CD4-positive, alpha-beta memory T cell (primary cell): ENCODE measurements at places on chromosomes 1 and 21. TPM values are rescaled to one million over a fixed set of nuclear protein-coding genes. Genes with fewer than 3 reads are reported as not detected.
A peak's percentile ranks its signal among the peaks of the same experiment; 100 is the strongest.

- peak; percentile 54 for DNase-seq
Measured at GRCh38 chr1:247487057-247487456, 29.2 kb upstream of the OR2B11 start.

DNA sequence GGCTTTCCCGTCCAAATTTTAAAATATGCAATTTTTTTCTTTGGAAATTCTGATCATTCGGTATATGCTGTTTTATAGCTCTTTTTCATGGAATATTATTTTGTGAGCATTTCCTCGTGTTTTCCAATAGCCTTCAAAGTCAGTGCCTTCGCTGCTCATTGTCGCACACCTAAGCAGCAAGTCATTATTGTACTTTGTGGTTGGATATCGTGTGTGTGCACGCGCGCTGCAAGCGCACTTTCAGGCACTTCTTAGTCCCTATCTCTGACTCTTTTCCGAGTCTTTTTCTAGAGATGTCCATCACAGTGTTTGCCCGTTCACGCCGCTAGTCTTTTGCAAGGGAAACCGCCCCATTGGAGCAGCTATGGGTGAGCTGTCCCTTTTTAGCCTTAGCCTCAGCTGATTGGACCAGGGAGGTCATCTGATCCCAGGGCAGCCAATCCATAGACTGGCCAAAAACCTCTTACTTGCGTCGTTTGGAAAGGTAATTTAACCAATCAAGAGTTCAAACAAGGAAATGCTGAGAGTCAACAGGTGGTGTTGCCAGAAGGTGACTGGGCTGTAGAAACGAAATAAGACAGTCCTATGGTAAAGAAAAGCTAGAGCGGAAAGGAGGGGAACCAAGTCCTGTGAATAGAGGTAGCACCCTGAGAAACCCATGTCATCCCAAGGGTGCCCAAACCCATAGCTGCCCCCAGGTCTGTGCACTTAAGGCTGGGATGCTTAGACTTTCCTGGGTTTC is 710 bp upstream of the HYI start:
- peak; percentile 75 for DNase-seq

GRCh38 chr1:82867781-82868180 is 1067.0 kb downstream of the ADGRL2 start:
- no peak for DNase-seq

DNA sequence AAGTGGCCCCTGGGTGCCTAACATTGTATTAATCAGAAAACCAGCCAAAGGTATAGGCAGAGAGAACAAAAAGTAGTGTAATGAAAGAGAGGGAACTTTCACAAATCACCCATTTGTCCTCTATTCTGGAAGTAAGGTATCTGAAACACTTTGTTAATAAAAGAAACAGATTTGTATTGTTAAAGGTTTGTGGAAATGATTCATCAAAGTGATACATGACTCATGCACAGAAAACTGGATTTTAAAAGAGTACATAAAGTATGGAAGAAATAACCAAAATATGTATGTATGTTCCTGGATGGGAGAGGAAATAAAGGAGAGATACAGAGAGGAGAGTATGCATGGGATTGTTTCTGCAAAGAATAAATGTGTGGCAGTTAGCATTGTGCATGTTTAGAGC is 126.8 kb downstream of the RGS21 start:
- no peak for DNase-seq

- DNase-seq, result no peak
Measured at GRCh38 chr1:175225805-175226129, 33.2 kb upstream of the KIAA0040 start.

DNA sequence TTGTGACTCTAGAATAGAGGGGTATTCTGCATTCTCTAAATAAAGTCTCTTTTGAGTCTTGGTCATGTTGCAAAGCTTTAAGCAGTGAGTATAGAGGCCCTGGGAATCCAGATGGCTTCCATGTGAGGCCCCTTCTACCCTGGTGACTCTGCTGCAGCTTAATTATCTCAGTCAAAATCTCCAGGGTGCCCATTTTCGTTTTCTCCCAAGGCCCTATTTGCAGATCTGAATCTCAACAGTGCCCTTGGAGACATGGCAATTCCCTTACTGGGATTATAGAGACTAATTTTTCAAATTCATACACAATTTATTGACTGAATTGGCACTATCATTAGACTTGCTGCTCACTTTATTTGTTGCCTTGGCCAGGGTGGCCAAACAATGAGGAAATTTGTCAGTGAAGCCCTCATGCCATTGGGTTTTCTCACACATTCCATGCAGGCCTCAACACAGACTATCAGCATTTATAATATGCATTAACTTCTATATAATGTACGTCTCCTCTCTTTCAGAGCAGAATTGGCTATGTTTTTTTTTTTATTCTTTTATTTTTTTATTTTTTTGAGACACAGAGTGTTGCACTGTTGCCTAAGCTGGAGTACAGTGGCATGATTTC is 35.1 kb downstream of the PROX1 start:
- no peak for DNase-seq

- no peak for DNase-seq
Measured at GRCh38 chr1:2001773-2002411, 1.7 kb downstream of the CFAP74 start.

- peak; percentile 31 for DNase-seq
Measured at GRCh38 chr1:25501235-25502058, 42.0 kb upstream of the LDLRAP1 start.

DNA sequence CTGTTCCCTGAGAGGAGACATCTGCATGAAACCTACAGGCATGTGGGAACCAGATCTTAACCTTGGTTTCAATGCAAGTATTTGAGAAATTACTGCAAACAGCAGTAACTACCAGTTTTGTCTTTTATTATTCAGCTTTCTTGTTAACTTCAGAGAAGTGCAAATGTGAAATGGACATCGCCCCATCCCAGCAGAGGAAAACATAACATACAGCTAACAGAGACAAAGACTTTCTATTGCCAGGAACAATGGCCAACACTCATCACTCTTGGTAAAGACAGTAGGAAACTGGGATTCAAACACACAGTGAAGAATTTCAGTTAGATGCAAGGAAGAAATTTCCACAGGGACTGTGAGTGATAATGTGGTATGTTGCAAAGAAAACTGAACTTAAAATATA is 115.1 kb downstream of the SLC30A10 start:
- DNase-seq, result no peak

DNA sequence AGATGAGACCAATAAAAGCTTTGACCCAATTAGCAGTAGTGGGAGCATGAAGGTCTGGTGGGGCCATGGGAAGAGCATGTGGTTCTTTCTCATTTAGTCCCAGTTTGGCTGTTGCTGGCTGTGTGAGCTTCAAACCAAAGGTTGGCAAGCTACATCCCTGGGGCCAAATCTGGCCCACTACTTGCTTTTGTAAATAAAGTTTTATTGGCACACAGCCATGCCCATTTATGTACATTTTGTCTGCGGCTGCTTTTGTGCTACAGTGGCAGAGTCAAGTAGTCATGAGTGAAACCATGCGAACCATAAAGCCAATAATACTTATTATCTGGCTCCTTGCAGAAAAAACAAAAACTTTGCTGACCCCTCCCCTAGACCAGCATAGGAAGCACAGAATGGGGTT is 196.9 kb downstream of the PRDM2 start:
- DNase-seq, result no peak

DNA sequence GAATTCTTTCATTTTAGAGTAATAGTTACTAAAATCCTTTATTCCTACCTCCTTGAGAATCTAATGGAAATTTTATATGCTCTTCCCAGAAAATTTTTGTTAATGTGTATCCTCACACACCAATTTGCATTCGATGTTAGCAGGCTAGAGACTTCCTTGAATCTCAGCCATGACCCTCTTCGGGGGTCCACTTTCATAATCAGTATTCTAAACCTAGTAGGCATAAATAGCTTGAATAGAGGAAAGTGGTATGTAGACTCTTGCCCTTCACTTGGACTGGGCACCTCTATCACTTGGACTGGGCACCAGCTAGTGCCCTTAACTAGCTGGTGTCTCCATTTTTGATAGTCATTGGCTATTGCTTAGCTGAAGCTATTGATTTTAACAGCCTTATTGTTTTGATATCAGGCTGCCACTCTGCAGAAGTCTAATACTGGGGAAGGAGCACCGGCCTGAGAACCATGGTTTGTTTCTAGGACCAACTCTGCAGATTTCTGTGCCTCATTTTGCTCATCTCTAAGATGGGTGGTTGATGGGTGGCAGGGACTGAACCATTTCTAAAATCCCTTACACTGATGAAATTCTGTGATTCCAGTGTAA is 42.8 kb downstream of the MRPL39 start:
- DNase-seq, result no peak

DNA sequence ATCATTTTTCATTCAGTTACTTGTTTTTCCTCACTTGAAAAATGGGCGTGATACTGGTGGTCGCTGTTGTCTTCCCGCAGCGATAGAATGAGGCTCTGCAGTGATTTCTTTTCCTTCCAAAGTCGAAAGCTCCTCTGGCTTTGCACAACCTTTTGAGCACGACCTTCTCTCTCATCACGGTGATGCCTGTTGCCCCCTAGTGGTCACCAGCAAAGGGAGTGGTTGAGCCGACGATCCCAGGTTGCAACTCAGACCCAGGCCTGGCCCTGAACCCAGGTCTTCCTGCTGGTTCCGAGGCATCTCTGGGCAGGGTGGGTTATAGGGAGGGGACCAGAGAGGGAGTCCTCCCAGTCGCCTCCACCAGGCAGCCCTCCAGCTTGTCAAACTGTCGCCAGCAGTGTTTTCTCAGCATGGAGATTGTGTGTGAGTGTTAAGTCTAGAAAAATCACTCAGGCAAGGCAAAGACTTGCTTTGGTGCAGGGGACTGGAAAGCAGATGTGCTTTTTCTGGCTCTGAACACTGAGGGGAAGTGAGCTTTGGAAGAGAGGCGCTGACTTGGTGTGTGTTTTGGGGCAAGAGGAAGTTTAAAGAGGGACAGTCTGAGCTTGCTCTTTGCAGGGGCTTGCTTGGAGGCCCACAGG is 285.3 kb downstream of the CAMTA1 start:
- peak; percentile 31 for DNase-seq

DPT gene
- not detected for total RNA-seq

MRPS15 gene
- 32.5 TPM for total RNA-seq

PCBP3 gene
- total RNA-seq, result 1.6 TPM

SLC5A3 gene
- 33.4 TPM for total RNA-seq

C1orf87 gene
- total RNA-seq, result not detected

TTC39A gene
- total RNA-seq, result not detected
